ENCODE measurements at places on chromosomes 11 and 22.

DNA sequence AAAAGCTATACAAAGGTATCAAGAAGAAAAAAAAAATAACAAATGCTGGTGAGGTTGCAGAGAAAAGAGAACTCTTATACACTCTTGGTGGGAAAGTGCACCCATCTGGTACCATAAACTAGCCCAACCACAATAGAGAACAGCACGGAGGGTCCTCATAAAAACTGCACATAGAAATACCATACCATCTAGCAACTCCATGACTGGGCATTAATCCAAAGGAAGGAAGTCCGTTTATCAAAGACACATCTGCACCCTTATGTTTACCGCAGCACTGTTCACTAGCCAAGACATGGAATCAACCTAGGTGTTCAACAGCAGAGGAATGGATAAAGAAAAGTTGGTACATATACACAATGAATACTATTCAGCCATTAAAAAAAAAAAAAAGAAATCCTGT lies 10.8 kb upstream of the CLDN5 start:
- DNase-seq = no peak

DNA sequence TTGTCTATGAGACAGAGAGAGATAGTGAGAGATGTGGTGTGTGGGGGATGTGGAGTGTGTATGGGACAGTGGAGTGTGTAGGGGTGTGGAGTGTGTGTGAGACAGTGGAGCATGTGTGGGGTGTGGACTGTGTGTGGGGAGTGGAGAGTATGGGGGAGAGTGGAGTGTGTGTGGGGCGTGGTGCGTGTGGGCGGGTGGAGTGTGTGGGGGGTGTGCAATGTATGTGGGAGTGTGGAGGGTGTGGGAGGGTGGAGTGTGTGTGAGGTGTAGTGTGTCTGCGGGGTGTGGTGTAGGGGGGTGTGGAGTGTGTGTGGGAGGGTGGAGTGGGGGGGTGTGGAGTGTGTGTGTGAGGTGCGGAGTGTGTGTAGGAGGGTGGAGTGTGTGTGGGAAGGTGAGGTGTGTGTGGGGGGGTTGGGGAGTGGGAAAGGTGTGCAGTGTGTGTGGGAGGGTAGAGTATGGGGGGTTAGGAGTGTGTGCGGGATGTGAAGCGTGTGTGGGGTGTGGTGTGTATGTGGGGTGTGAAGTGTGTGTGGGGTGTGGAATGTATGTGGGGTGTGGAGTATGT lies 356.9 kb downstream of the CADM1 start:
- DNase-seq = no peak

DNA sequence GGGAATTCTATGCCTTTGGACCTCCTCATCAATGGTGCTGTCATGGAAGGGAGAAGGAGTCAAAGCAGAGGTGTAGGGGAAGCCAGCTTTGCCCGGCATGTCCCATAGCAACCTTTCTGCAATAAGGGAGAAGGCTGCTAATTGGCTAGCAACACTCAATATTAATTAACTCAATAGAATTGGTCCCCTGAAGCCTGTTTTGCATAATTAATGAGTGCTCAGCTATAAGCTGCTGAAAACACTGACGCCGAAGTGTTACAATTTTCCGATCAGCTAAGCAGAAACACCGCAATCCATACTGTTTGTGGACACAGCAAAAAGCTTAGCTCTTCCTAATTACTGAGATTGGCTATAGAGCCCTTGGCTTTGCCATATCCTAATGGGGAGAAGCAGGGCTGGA lies 245.0 kb downstream of the CSNK2A3 start:
- no peak for DNase-seq

DNA sequence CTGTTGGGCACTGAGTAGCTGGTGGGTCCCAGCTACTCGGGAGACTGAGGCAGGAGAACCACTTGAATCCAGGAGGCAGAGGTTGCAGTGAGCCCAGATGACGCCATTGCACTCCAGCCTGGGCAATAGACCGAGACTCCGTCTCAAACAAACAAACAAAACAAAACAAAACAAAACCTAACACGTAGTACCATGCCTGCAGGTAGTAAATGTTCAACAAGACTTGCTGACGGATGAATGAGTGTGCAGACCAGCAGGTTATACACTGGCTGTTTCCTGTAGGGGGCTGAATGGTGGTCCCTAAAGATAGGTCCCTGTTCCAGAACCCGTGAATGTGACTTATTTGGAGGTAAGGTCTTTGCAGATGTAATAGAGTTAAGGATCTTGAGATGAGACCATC lies 12.8 kb upstream of the MRGPRD start:
- DNase-seq = no peak

- no peak for DNase-seq
Measured at GRCh38 chr11:68414496-68415221, 45.9 kb upstream of the PPP6R3 start.

DNA sequence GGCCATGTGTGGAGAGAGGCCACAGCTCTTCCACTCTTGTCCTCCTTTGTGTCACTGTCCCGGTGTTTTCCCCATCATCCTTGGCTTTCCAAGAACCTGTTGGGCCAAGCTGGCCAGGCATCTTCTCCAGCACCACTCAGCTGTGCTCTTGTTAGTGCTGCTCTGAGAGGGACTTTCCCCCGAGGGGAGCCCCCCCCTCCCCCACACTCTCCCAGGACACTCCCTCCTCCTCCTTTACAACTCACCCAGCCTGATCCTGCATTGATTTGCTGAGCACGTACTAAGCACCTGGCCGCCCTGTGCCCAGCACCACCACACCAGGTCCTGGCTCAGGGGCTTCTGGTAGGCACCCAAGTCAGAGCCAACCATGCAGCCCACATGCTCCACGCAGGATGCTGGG lies 13.2 kb downstream of the TP53AIP1 start:
- DNase-seq = no peak

- no peak for DNase-seq
Measured at GRCh38 chr22:37747080-37747714, 50.3 kb downstream of the TRIOBP start.

- DNase-seq = no peak
Measured at GRCh38 chr11:125157953-125158680, 6.4 kb upstream of the PKNOX2 start.

- DNase-seq = no peak
Measured at GRCh38 chr11:43866520-43866919, 14.1 kb upstream of the ALKBH3 start.

GRCh38 chr22:30673136-30673535 lies 5.5 kb upstream of the DUSP18 start:
- no peak for DNase-seq

GRCh38 chr11:114298710-114299109 lies 2.5 kb downstream of the NNMT start:
- no peak for DNase-seq

DNA sequence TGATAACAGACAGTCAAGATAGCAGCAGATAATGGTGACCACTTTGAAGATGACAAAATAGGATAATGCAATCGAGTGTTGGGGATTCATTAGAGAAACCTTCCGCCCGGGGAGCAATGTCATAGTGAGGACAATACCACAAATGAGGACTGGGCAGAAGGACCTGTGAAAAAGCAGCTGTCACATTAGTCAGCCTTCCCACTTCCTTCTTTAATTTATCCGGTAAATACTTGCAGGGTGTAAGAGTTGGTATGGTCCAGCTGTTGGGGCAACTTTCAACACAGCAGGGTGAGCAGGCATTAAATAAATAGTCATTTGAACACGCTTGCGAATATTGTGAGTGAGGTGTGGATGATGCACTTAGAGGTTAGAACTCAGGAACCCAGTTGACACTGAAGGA lies 132.5 kb upstream of the KIRREL3 start:
- no peak for DNase-seq

DNA sequence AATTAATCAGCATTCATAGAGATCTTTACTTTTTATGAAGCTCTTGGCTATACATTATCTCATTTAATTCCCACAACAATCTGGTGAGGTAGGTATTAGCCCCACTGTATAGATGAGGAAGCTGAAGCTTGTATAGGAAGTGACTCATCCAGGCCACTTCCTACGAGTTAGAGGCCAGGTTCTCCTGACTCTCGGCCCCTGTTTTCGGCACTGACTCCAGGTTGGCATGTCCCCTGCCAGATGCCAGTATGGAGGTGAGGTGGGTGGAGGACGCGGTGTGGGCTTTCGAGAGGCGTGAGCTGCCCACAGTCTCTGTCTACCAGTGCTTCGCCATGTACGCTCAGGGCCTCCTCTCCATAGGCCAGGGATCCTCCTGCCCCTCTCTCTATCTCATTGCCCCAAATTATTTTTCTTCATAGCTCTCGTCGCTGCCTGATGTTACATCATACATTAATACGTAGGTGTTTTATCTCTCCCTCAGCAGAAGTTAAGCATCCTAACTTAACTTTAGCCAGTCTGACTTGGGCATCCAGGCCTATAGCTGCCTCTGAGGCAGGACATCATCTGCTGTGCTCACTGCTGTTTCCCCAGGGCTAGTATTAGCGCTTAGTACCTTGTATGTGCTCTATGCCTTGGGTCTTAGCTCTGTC lies 9.0 kb downstream of the DGAT2 start:
- no peak for DNase-seq

GRCh38 chr11:19378814-19379213 lies 138.1 kb upstream of the E2F8 start:
- DNase-seq = no peak

DNA sequence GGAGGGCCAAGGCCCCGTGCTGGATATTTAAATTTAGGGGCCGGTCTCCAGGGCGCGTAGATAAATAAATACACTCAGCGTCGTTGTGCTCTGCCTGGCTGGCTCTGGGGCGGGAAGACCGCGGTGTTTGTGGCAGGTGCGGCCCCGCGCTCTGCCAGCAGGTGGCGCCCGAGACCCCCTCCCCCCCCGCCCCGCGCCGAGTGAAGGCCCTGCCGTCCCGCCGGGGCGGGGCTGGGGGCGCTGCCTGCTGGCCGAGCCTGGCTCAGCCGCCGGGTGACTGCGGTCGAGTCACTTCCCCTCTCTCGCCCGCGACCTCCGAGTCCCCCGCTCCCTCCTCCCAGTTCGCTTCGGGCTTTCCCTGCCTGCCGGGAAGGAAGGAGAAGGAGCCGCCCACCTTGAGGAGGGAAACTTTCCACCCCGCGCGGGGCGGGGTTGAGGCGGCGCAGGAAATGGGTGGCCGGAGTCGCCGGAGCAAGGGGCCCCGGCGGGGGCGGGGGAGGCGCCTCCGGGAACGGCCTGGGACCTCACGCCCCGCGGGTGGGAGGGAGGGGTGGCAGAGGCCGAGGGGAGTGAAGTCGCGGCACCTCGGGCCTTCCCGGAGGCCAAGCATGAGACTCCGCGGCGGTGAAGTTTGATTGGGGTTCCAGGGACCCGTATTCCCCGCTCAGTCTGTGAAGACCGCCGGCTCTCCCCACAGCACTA lies 1.6 kb upstream of the EHBP1L1 start:
- DNase-seq = peak; percentile 83

GRCh38 chr11:92978271-92979111 lies 9.0 kb downstream of the MTNR1B start:
- no peak for DNase-seq

Data from naive thymus-derived CD4-positive, alpha-beta T cell (primary cell).